ENCODE measurements at places on chromosomes 7 and 10.

DNA sequence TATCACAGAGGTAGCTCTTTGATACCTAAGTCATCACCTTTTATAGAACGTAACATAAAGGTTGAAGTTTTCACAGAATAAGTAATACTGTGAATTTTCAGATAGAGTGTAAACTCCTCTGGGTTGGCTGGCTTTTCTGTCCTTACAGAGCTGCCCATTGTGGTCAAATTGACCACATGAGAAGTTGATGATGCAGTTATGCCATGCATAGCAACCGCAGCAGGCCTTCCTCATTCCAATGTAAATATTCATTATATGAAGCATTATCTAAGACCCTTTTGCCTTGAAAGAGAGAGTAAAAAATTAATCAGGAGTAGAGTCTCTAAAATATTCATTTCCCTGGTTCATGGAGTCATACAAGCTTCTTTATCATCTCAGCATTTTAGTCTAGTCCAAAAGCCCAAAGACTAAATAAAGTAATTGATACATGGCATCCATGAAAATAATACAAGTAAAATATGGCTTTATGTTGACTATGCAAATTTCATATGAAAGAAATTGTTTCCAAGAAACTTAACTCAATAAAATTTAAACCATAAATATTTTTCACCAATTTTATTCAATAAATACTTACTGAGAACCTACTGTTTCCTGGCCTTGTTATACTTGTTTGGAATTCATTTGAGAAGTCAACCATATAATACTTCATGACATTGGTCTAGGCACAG, 516.4 kb downstream of the PCDH15 start:
- DNase-seq: no peak

GRCh38 chr10:46024948-46025347, 5.5 kb downstream of the NCOA4 start:
- DNase-seq: no peak

DNA sequence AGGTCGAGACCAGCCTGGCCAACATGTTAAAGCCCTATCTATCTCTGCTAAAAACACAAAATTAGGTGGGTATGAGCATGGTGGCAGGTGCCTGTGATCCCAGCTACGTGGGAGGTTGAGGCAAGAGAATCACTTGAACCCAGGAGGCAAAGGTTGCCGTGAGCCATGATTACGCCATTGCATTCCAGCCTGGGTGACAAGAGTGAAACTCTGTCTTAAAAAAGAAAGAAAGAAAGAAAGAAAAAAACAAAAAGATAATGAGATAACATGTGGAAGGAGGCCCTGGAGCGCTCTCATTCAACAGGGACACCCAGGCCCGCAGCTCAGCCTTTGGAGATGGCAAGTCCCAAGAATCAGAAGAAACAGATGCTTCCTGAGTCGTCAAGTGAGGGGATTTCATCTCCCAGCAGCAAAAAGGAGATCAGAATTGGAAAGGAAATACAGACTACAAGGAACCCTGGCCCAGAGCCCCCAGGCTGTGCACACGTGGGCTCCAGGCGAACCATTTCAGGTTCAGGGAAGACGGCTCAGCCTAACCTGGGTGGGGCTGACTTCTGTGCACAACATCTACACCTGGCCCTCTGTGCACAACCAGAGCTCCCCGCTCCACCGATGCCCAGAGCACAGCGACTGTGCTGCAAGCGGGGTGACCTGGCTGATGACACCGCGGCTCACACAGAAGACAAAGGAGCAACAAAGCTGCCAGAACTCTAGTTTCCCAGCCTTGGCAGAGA, 33.3 kb downstream of the GNA12 start:
- no peak for DNase-seq

DNA sequence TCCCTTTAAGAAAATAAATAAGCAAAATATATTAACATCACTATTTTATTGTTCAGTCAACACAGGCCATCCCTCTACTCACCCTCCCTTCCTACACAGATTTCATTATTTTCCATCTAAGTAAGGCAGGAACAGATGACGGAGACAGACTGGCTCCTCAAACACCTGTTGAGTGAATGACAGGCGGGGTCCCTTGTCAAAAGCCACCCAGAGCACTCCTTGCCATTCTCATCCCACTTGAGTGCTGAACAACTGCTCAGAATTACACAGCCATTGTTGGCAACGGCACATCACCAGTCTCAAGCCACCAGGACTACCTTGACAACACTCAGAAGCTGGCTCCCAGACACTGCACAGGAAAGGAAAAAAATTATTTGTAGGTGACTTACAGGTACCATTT, 3.3 kb downstream of the GRB10 start:
- DNase-seq: no peak

DNA sequence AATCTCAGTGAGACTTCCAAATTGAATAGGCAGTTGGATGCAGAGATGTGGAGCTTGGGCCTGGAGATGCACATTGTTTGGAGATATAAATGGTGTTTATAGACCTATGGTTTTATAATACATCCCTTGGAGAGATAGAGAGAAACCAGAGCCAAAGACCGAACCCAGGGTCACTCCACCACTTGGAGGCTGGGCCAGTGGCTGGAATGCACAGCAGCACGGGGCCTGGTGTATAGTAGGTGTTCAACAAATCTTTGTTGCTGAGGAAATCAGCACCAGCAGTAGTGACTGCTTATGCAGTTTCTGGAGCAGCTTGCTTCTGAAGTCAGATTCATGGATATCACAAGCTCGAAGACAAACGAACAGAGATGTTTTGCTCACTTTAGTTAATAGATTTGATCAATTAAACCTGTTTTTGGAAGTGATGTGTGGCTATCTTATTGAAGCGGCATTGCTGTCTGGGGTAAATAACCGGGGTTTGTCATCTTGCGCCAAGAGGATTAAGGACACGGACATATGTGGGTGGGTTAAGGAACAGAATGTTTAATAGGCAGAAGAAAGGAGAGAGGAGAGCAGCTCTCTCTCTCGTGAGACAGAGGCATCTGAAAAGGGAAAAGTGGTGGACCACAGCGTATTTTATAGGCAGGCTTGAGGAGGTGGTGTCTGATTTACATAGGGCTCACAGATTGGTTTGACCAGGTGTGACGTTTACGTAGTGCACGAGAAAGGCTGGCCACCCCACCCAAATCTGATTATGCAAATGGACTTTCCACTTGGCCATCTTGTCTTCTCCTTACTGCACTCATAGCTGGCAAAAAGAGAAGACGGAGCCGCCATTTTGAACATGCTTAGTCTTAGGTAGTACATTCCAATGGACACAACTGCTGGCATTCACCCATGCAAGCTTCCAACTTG, 11.1 kb downstream of the RBP4 start:
- DNase-seq: no peak

DNA sequence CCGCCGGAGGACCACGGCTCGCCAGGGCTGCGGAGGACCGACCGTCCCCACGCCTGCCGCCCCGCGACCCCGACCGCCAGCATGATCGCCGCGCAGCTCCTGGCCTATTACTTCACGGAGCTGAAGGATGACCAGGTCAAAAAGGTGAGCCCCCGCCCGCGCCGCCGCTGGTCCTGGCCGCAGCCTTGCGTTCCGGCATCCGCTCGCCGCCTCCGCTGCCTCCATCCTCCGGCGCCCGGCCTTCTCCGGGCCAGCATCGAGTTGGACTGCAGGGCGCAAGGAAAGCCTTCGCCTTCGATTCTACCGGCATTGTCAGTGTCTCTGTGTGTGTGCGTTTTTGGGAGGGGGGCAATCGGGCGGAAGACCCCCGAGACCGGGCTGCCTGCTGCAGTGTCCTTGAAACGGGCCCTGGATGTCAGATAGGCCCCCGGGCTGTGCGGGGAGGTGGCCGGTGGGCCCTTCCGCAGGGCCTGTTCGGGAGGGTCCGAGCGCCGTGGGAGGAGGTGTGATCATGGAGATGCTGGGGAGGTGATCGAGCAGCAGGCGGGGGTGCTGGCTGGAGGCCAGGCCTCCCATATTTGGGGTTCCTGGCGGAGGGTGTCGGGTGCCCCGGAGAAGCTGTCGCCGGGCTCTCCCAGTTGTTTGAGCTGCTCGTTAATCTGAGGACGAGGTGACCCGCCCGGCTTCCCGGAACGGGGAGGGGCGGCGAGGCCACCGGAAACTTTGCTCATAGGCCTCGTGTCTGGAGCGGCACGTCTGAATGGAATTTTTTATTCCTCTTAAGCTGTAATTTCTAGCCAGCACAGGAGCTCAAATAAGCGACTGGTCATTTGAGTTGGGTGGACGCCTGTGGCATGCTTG, 40.8 kb downstream of the HK1 start:
- DNase-seq: peak; percentile 85

DNA sequence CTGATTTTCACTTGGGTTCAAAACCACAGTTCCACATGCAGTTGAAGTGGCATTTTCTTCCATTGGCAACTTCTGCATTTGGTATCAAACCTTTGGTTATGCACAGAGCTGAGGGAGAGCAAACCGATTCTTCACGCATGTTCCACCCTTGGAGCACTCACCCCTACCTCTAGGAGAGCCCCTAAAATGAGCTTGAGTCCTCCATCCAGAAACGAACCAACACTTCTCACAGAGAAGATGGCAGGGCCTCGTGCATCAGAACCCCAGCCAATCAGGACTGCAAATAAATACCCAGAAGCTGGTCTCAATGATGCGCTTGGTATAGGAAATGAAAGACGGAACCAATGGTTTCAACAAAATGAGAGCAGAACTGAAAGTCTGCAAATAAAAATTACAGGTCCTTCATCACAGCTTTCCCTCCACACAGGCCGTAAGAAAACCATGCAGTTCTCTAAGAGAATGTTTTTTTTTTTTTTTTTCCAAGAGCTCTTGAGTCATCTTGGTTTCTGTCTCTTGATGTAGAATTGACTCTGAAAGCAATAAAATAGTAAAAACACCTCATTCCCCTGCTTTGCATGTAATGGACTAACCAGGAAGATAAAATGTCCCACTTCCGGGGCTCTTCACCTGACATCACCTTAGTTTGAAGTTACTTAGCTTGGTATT, 23.9 kb downstream of the KLF6 start:
- no peak for DNase-seq

DNA sequence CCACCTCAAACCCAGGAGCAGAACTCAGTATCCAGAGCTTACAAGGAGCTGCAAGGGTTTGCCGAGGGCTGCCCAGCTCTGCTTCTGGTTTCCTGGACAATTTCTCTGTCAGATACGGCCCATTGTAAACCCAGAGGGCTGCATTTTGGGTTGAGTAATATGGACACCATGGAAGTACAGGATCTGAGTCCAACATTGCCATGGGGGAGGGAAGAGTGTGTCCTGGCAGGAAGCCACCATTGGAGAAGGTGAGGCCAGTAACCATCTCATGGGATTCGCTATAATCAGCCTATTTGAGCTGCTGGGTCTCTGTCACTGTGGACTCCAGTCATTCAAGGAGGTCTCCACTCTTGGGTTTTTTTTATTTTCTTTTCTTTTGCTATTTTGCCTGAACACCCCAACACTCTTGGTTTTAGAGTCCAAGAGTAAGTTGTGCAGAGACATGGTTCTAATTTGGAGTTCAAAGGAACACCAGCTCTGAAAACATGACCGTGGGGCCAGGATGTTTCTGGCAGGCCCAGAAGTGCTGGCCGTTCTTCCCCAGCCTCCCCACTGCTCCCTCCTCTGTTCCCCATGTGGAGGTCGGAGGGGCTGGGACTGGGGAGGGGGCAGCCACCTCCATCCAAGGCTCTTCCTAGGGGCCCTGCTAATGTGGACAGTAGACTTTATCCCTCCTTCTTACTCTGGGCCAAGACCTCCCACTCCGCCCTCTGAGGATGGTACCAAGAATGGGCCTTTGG, 46.2 kb downstream of the CHST3 start:
- DNase-seq: no peak

DNA sequence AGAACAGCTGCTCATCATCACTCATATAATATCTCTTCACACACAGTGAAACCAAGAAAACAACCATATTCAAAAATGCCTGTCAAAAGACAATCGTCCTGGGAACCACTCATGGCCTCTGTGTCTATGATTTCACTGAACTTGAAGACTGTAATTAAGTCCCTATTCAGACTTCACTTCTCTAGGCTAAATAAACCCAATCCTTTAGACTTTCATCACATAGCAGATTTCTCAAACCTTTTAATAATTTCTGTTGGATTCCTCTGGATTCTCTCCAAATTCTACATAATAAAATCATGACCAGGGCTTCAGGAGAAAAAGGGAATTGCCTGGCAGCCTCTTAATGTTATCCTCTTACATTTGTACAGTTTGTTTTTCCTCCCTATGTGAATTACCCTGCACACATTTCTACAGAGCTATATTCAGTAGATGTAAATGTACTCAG, 201.1 kb downstream of the LRRN3 start:
- no peak for DNase-seq

DNA sequence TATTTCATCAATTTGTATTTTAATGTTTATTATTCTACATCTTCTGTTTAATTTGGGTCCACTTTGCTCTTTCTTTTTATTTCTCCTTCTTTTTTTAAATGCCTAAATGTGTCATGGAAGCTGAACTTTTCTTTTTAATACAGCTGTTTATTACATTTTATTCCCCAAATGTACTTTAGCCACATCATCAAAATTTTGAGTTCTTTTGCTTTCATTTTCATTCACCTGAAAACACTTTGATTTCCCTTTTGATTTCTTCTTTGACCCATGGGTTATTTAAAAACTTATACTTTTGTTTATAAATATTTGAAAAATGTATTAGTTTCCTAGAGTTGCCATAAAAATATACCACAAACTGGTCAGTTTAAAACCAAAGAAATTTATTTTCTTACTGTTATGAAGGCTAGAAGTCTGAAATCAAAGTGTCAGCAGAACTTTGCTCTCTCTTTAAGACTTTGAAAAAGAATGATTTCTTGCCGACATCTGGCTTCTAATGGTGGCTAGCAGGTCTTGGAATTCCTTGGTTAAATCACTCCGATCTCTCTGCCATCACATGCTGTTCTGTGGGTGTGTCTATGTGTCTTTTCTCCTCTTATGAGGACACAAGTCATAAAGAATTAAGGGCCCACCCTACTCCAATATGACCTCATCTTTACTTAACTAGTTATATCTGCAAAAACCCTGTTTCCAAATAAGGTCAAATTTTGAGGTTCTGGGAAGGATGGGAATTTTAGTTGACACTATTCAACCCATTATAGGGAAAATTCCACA, 225.5 kb downstream of the ANKRD7 start:
- no peak for DNase-seq

DNA sequence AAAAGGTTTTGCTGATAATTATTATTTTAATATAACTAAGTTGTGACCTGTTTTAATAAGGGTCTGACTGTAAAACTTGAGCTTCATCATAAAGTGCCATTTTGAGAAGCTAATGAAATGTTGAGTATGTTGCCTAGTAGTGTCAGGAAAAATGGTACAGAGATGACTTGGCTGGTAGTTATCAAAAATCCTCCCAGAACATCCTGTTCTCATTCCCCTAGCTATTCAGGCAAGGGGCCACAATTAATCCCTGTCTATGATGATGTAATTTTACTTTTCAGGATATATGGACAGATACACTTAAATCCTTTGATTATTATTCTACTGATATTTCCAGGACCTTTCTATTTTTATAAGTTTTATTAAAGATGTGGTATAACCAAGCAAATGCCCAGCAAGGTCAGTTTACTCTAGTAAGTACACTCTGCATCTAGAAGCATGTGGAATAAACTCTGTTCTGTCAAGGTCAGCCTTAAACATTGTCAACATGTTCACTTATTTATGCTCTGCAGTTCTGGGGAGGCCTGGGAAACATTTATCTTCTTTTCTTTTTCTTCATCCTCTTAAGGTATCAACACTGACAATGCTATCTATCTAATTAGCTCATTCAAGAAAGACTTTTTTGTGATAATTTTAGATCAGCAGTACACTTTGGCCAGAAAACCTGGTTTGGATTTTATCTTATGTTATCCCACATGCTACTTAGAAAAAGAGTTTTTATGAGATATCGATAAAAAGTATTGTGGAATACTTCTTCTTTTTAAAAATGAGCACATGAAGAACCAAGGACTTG, 32.1 kb downstream of the BTRC start:
- DNase-seq: no peak

GRCh38 chr10:84084342-84084741, 55.0 kb upstream of the GHITM start:
- no peak for DNase-seq
